DMS153 (cell line): ENCODE measurements at places on chromosomes 5 and 9.

DNA sequence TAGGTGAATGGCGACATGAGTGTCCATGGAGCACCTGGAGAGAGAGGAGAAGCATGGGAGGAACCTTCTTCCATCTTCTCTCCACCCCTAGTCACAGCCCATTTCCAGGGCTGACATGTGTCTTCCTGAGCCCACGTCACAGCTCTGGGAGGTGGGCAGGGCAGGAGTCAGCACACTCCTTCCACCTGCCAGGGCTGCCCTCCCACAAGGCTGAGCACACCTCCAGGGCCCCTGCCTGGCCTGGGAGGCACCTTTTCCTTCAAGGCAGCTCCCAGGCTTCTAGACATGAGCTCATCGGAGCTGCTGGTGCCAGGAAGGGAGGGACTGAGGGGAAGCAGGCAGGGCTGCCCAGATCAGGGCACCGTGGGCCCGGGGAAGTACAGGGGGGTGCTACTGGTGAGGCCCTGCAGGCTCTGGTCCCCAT is 13.6 kb upstream of the SYNPO start:
- no peak for DNase-seq

DNA sequence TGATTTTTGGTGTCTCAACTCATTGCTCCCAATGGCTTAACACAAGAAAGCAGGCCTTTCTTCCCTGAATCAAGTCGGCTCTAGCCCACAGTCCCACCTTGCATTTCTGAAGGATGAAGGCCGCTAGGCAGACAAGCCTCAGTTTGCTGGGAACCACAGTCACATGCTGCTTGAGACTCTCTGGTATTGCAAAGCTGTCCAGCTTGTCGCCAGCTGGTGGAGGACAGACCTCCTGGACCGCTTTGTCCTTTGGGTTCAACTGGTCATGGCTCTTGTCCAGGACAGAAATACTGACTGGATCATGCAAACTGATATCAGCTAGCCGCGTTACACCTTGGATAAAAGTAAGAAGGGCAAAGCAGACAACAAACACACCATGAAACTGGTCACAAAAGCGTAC is 23.1 kb downstream of the DDX31 start:
- no peak for DNase-seq

DNA sequence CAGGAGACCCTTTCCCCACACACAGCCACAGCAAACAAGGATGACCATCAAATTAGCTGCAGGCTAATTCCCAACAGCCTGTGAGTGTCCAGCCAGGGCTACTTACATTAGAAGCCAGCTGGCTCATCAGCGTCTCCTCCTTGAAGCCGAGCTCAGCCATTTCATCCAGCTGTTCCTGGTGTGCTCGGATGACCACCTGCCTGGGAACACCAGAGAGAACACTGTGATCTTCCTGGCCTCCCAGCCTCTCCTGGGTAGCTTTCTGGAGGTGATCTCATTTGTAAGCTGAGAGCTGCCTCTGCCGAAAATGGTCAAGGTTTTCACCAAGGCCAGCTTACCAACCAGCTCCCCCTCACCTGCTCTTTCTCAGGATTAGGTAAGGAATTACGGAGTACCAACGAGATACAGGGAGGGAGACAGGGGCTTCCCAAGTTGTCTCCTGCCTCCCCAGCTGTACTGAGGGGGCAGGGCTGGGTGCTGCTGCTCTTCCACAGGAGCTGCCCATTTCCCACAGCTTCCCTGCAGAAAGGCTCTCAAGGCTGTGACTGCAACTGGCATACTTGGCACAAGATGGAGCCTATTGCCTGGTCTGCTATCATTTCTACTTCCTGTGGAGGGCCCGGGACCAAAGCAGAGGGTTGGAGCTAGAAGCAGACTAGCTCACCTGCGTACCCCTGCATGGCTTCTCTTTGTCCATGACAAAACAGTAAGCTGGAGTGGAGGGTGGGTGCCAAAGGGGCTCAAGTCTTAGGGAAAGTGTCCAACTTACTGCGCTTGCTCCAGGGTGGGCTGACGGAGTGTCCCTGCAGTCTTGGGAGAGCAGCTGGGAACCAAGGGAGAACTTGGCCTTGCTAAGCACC is 73.9 kb downstream of the KIF24 start:
- no peak for DNase-seq

DNA sequence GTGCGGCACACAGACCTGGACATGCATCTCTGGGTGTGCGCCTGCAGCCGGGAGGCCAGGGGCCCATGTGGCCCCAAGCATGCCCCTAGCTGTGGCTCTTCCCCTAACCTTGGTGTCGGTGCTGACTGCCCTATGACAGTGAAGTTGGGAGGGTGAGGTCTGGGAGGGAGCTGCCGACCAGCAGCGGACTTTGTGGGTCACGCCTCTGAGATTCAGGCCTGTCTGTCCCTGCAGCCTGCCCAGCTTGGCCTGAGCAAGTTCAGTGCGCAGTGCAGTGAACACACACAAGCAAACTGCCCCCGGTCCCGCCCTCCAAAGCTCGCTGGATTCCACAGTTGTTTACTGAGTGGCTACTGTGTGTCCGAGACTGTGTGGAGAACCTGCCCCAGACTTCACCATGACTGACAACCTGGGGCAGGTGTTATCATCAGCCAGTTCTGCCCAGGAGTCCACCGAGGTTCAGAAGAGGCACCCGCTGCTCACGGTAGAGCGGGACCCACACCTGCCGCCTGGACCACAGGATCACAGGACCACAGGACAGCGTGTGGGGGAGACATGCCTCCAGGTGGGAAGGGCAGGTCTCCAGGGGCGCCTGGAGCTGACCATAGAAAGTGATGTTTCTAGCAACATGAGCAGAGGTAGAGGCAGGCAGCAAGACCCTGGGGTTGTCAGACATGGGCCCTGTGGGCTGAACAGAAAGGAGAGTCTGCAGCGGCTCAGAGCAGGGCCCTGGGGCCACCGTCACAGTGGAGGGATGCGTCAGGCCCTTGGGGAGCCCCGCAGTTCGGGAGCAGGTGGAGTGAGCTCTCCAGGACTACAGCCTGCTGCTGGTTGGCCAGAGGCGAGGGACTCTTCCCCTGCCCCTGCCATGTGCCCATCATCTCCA is 105.1 kb downstream of the PHF2 start:
- no peak for DNase-seq

DNA sequence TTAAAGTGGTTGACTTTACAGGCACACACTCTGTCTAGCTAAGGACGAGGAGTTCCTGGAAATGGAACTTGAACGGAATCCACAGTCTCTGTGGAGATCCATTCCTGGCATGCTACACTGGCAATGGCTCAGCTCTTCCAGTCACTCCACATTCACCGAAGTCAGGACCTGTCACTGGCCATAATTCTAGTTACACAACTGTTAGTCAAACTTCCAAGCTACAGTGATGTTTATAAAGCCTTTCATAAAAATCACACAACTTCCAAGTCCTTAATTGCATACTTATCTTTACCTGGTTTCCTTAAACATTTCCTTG is 15.7 kb downstream of the CDC14B start:
- DNase-seq, result no peak

DNA sequence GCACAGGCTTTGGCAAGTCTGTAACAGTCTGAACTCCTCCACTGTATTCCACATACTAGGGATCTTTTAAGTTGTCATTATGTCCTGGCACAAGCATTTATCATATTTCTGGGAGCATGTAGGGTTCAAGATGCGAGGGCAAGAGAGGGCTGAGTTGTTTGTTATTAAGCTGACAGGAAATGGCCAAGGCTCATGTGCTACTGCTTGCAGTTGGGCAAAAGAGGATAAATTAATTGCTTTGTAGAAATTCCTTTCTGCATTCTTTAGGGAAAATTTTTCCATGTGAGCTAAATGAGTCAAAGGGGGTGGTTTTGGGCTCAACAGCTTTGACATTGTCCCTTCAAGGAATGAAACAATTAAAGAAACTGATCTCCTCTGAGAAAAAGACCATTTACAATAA is 35.4 kb downstream of the DOCK8 start:
- no peak for DNase-seq

GRCh38 chr5:141681695-141682641 is at the start of gene ARAP3:
ARAP3 (minus strand) TSS chr5:141682230; CDS start chr5:141680486, 1,744 bp downstream.
- DNase-seq, result no peak
